ENCODE measurements at places on chromosomes 12 and 14.

DNA sequence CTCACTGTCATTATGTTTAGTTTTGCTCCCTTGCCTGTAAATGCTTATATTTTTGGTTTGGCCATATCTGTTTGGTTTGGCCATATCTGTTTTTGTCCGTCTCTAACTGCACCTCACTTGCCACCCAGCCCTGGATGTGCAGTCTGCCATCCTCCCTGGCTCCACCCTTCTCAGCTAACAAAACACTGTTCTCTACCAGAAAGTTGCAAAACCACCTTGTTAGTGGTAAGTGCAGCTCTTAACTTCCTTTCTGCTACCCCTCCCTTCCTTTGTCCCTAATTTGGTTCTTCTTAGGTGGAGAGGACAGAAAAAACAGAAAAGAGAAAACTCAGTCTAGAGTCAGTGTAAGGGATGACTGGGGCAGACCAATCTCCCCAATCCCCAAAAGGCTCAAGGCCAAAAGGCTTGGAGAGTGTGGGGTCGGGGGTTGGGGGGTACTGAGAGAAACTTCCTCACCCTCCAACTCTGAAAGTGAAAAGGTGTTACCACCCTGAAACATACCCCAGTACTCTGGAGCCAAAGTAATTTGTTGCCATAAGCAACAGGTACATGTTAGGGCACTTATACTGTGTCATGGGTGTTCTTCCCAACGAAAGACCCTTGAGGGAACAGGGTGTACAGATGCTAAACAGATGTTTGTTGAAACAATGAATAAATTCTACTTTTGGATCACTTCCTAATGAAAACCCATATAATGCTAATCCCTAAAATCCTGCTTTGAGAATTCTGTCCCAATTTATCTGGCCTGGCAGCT lies 5.0 kb downstream of the BIN2 start:
- DNase-seq: no peak

GRCh38 chr12:102371165-102371564 lies 109.2 kb downstream of the IGF1 start:
- DNase-seq: no peak

GRCh38 chr12:115638733-115639647 lies 638.5 kb downstream of the MED13L start:
- no peak for DNase-seq

DNA sequence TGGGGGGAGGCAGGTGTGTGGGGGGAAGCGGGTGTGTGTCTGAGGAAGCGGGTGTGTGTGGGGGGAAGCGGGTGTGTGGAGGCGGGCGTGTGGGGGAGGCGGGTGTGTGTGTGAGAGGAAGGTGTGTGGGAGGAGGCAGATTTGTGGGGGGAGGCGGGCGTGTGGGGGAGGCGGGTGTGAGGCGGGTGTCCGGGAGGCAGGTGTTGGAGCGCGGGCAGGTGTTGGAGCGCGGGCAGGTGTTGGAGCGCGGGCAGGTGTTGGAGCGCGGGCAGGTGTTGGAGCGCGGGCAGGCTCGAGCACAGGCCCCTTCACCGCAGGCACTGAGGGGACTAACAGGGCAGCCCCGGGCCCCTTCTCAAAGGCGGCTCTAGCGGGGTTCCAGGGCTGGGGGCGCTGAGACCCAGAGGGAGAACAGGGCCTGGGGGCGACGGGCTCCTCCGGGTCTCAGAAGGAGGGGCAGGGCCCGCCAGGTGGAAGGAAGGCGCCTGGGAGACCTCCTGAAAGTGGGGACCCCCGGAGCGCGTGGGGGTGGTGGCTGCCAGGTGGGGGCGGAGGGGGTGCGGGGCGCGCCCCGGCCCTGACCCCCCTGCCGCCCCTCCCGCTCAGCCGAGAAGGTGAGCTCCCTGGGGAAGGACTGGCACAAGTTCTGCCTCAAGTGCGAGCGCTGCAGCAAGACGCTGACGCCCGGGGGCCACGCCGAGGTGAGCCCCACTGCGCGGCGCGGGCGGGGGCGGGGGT lies 3.2 kb downstream of the CRIP2 start:
- DNase-seq: peak; percentile 53

- peak; percentile 17 for DNase-seq
Measured at GRCh38 chr12:55188974-55189556, 31.8 kb upstream of the OR10A7 start.

GRCh38 chr14:74501135-74501614 lies 7.6 kb downstream of the ISCA2 start:
- no peak for DNase-seq

DNA sequence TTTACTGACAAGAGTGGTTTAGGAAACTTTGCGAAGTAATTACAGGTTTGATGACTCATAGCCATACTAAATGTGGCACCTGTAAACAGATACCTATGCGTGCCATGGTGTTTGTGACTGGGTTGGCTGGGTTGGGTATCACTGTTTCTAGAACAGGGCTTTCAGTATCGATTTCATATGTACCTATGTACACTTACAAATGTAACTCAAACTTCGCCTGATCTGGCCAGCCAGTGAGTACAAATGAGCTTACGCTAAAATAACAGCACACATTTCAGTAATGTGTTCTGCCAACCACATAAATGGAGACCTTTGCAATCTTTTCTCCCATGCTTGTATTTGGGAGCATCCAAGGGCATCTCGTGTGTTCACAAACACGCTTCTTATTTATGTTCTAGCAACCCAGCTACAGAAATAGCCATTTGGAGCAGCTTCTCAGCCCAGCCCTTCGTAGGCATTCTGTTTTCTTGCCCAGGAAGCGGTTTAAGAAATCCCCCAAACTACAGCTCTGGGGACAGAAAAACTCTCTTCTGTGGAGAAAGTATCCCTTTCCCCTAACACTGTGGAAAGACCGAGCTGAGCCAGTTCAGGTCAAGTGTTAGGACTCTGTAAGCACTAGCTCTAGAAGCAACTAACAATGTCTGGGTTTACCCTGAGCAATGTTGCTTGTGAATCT lies 42.3 kb upstream of the MDM1 start:
- DNase-seq: no peak

DNA sequence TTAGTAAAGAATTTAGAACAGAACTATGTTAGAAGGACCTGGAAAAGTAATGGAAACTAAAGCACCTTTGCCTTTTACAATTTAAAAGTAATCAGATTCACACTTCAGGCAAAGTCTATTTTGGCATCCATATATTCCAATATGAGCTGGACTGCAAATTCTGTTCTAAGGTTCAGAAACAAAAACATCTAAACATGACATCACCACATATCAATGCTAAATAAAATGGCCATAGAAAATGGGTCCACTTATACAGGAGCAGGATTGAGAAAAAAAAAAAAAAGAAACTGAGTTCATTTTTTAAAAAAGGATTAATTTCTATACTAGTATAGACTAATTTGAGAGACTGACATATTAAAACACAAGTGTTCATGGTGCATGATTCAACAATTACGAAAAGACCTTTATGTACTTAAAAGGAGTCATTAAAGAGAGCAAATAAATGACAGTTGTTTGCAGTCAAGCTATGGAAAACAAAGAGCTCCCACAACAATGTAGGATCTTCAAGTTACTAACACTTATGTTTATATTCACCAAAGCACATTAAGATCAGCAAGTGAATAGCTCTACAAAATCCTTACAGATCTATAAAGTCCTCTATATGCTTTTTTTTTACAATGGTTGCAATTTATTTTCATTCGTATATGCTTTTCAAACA lies 45.7 kb downstream of the DICER1 start:
- DNase-seq: no peak

GRCh38 chr12:116116650-116117424 lies 160.7 kb downstream of the MED13L start:
- no peak for DNase-seq

- DNase-seq: peak; percentile 6
Measured at GRCh38 chr14:65170768-65171507, 68.6 kb upstream of the MAX start.

GRCh38 chr12:113328368-113328889 lies 6.5 kb downstream of the SLC8B1 start:
- no peak for DNase-seq

GRCh38 chr12:130477266-130477665 lies 139.6 kb downstream of the PIWIL1 start:
- DNase-seq: no peak

GRCh38 chr12:14931359-14931758 lies 7.0 kb downstream of the ERP27 start:
- no peak for DNase-seq

All from stimulated activated CD8-positive, alpha-beta memory T cell treated with anti-CD3 and anti-CD28 coated beads, Interleukin-12 subunit alpha, Interleukin-12 subunit beta, amount 100 ng/mL, for 1 hour (primary cell).